ENCODE measurements at places on chromosomes 7 and 10.

GRCh38 chr10:71634531-71635164 lies 84.9 kb downstream of the C10orf105 start:
- DNase-seq = no peak

DNA sequence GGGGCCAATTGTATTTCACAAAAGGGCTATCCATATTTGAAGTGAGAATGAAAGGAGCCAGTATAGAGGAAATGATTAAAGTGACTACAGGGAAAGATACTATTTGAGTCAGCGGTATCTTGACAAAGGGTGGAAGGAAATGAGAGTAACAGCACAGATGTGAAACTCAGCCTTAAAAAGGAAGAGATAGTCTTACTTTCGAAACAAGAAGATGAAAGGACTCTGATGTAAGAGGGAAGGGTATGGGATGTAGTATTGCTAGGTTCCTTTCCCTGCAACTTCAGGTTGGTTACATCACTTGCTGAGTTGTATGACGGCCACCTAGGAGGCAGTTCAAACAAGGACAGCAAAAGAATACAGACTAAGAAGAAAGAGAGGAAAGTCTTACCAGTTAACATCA lies 13.7 kb downstream of the CISD1 start:
- DNase-seq = peak; percentile 32

DNA sequence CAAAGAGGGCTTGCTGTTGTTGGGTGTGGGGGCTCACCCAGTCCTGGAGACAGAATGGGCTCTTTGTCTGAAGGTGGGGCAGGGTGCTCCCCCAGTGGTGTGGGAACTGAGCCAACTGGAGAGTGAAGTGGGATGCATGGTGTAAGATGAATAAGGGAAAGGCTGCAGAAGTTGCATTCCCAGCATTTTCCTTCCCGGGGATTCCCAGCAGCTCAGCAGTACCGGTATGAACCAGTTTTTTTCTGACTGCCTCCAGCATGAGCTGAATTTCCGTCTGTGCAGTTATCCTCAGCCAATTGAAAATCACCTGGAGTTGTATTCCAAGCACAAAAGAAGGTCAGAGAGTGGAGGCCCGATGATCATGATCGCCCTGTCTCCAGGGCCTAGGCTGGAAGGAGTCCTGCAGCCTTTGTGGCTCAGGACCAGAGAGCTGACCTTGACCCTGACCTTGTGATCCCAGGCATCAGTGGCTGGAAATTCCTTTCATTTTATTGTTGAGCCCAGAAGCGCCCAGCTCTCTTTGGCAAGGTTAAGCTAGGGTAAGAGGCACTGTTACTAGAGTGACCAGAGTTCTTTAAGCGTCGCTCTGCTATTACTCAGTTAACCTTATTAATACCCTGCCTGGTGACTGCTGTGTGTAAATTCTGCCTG lies 33.4 kb downstream of the OGDH start:
- DNase-seq = peak; percentile 85

DNA sequence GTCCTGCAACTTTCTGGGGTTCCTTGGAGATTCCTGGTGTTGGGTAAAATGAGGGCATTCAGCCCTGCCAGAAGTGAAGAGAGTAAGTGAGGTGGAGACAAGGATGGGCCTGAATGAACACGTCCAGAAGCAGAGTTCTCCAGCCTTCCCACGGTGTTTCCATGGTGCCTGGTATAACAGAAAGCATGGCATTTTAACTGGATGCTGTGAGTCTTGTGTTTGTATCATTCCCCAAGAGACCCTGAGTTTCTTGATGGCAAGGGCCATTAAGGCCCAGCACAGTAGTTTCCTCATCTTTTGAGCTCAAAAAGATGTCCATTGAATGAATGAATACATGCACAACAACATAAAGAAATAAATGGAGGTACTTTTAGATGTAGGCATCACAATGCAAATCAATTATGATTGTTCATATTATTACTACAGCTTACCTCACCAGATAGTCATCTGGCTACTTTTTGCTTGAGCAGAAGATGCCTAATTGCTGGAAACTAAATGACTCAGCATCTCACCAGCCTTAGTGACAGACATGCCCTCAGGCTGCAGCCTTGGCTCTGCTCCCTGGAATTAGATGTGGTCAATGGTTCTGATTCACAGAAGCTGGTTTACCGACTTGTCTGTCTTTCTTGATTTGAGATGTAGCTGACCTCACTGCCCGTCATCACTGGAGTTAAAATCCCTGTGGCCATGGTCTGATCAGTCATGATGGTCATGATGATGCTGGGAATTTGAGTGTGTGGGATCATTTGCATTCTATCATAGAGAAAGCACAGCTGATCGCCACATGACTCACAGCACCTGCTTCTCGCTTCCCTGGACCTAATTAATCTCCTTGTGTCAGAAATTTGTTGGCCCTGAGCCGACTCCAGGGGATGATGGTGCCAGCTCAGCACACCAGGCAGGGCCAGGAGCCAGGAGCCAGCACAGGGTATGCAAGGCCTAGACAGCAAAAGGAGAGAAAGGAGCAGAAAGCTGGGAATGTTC lies 83.9 kb downstream of the CXCL12 start:
- peak; percentile 93 for DNase-seq

DNA sequence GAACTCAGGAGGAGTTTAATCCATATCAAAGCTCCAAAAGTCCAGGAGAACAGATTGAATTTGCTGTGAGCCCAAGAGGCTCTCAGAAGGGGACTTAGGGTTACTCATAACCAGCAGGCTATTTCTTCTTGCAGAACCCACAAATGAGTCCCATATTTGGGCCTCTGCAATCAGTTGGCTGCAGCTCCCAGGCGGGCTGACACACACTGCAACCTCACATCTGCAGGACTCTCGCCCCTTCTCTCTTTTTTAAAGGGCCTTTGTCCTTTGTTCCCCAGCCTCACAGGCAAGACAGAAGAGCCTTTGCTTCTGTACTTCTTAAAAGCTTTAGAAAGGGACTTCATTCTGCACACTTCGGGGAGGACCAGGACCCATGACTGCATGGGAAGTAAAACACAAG lies 26.7 kb downstream of the CREB3L2 start:
- DNase-seq = peak; percentile 81

GRCh38 chr10:69801434-69802315 lies at the start of gene COL13A1:
Gene COL13A1, plus strand, starts transcription at chr10:69801906. Its CDS starts 518 bp downstream, at chr10:69802424.
- DNase-seq = peak; percentile 80

All from astrocyte of the spinal cord (primary cell).